ENCODE measurements at places on chromosomes 11 and 22.

DNA sequence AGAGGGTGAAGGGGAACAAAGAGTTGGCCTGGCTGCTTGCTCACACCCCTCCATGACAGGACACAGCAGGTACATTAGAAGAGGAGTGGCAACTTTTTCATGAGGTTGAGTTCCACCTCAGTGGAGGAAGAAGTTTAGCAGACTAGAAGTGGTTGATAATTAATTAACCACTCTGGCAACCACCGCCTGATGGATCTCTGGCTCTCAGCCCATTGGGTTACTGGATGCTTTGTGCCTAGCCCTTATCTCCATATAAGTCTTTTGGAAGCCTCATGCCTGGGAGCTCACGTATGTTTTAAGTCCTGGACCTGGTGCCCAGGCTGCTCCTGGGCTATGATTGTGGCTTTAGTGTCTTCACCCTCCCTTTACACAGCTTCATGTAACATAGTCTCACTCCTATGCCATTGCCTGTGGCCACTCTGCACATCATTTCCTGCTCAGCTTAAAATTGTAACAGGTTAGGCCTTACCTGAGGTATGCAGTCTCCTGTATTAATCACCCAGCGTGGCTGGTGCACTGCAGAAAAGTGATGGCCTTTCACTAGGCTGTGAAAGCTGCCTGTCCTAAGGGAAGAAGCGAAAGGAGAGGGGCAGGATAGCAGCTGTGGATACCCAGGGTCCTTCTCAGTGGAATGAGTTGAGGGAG lies 72.7 kb upstream of the CRTAM start:
- H3K4me1 ChIP-seq, result peaks cover 1% of the 10 kb centered on the region
- DNase-seq, result no peak
- no peaks in the 10 kb centered on the region for H3K27me3 ChIP-seq
- no peak overlapping the region for H3K4me3 ChIP-seq

DNA sequence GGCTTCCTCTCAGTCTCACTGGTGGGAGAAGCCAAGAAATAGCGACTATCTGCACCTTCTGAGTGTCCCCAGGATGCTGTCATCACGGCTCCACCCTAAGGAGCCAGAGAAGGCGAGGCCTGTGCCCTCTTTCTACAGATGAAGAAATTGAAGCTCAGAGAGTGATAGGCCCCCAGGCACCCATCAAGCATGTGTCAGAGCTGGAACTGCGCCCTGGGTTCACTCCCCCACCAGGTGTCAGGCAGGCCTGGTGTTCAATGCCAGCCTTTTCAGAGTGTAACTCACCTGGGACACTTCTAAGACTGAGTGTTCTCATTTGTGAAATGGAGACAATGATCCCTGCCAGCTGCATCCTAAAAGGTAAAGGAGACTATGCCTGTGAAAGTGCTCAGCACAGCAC lies 127.3 kb upstream of the SEZ6L start:
- no peaks in the 10 kb centered on the region for H3K27me3 ChIP-seq
- H3K36me3 ChIP-seq, result no peaks in the 10 kb centered on the region
- H3K27ac ChIP-seq, result no peak overlapping the region
- no peak for DNase-seq
- no peak overlapping the region for H3K4me3 ChIP-seq
- H3K4me1 ChIP-seq, result no peaks in the 10 kb centered on the region

DNA sequence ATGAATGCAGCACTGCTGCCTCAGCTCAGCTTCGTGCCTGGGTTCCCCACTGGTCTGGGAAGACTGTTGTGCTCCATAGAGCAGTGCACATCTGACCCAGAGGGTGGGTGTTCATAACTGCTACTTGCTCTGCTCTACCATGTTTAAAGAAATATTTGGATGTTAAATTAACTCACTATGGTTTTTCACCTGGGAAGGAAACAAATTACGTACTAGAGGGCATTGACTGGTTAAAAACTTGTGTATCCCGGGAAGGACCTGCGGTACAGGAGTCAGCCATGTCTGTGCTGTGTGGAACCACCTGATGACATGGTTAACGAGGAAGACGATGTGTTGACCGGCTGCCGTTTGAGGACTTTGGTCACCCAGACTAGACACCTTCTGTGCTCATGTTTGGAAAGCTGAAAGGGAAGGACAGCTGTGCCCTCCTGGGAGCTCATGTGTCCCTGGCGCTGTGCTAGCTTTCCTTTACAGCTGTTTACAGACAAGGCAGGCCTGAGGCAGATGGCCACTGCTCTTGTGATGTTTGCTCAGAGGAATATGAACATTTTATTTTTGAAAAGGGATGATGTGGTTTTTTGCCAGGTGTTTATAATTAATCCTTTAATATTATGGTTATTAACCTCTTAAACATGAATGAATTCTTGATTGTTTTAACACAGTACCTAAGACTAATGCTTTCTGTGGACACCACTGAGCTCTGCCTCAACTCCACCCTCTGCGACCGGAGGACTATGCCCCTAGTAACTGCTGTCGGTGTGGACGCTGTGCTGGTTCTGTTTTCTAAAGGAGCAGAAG lies 14.3 kb upstream of the AIFM3 start:
- H3K4me1 ChIP-seq, result peaks cover 14% of the 10 kb centered on the region
- H3K27me3 ChIP-seq, result peaks cover 11% of the 10 kb centered on the region
- H3K36me3 ChIP-seq, result peaks cover 29% of the 10 kb centered on the region
- H3K4me3 ChIP-seq, result no peak overlapping the region

- H3K4me3 ChIP-seq, result no peak overlapping the region
- H3K27me3 ChIP-seq, result no peaks in the 10 kb centered on the region
- no peak for DNase-seq
- H3K27ac ChIP-seq, result no peak overlapping the region
Measured at GRCh38 chr11:8056810-8057463, 24.1 kb upstream of the TUB start.

- no peaks in the 10 kb centered on the region for H3K36me3 ChIP-seq
- no peaks in the 10 kb centered on the region for H3K4me1 ChIP-seq
- H3K27ac ChIP-seq, result no peak overlapping the region
Measured at GRCh38 chr11:94295534-94295933, 8.8 kb upstream of the IZUMO1R start.

DNA sequence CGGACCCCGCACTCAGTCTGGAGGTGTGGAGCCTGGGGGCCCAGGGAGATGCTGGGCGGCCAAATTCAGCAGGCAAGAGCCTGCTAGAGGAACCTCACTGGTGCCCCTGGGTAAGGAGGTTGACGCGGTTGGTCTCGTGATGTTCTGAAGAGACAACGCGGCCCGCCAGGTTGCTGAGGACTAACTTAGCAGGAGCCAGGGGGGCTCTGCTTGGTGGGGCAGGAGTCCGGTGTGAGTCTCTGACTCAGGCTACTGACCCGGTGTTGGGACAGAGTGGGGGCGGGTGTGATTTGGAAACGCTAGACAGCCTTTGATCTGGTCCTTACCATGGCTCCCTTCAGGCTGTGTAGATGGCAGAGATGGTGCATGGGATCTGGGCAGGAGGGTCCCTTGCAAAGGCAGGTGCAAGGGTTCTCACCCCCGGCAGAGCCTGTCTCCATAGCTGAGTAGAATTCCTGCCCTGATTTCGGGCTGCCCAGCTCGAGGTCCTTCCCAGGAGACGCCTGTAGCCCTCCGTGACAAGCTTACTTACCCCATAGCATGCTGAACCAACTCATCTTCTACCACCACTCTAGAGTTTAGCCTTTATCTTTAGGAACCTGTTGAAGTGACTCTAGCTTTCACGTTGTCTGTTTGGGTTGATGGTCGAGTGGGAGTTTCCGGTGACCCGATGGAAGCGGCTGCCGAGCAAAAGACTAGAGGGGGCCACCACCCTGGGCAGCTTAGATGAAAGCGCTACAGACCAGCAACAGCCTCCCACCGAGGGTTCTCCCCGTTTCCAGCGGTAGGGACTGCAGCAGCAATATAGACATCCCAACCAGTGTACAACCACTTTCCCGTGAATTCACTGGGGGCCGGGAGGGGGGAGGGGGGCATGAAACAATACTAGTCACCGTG lies 38.4 kb downstream of the KCNC1 start:
- no peaks in the 10 kb centered on the region for H3K4me1 ChIP-seq
- no peaks in the 10 kb centered on the region for H3K36me3 ChIP-seq
- no peaks in the 10 kb centered on the region for H3K27me3 ChIP-seq
- H3K27ac ChIP-seq, result no peak overlapping the region

- H3K4me1 ChIP-seq, result no peaks in the 10 kb centered on the region
- no peaks in the 10 kb centered on the region for H3K36me3 ChIP-seq
- peaks cover 3% of the 10 kb centered on the region for H3K27me3 ChIP-seq
Measured at GRCh38 chr11:68998390-68998911, 14.6 kb downstream of the MRGPRF start.

GRCh38 chr11:42778193-42778592 lies 533.6 kb upstream of the API5 start:
- no peaks in the 10 kb centered on the region for H3K4me1 ChIP-seq
- no peak for DNase-seq
- H3K4me3 ChIP-seq, result no peak overlapping the region
- H3K27ac ChIP-seq, result no peak overlapping the region
- H3K36me3 ChIP-seq, result no peaks in the 10 kb centered on the region

- no peak overlapping the region for H3K27ac ChIP-seq
- DNase-seq, result no peak
- H3K4me3 ChIP-seq, result no peak overlapping the region
- no peaks in the 10 kb centered on the region for H3K27me3 ChIP-seq
Measured at GRCh38 chr11:79396001-79396400, 44.8 kb downstream of the TENM4 start.

GRCh38 chr11:63939397-63939891 lies 642 bp downstream of the NAA40 start:
- peaks cover 22% of the 10 kb centered on the region for H3K4me1 ChIP-seq
- H3K36me3 ChIP-seq, result peaks cover 1% of the 10 kb centered on the region
- peak overlapping the region; percentile 89 for H3K4me3 ChIP-seq
- DNase-seq, result no peak

GRCh38 chr11:112225753-112226061 lies 521 bp upstream of the PTS start:
- DNase-seq, result no peak
- peak overlapping the region; percentile 93 for H3K27ac ChIP-seq
- H3K27me3 ChIP-seq, result no peaks in the 10 kb centered on the region
- peaks cover 29% of the 10 kb centered on the region for H3K4me1 ChIP-seq
- H3K4me3 ChIP-seq, result peak overlapping the region; percentile 86
- H3K36me3 ChIP-seq, result peaks cover 22% of the 10 kb centered on the region

GRCh38 chr22:48428631-48429371 lies 1398.9 kb downstream of the BRD1 start:
- no peaks in the 10 kb centered on the region for H3K27me3 ChIP-seq
- no peak overlapping the region for H3K4me3 ChIP-seq
- DNase-seq, result no peak
- no peaks in the 10 kb centered on the region for H3K4me1 ChIP-seq

DNA sequence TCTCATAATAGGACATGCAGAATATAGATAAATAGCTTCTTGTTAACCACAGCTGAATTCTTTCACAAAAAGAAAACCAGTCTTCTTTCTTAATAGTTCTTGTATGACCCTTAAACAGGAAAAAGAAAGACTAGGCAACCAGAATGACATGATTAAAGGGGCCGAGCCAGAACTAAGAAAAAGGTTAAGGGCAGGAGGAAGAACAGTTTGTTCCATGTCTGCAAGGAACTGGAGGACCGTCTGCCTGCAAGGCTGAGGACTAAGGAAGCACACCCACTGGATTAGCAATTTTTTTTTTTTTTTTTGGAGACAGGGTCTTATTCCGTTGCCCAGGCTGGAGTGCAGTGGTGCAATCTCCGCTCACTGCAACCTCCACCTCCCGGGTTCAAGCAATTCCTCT lies 26.0 kb upstream of the TMPRSS5 start:
- peaks cover 4% of the 10 kb centered on the region for H3K4me1 ChIP-seq
- H3K27ac ChIP-seq, result no peak overlapping the region
- H3K4me3 ChIP-seq, result no peak overlapping the region
- peaks cover 22% of the 10 kb centered on the region for H3K36me3 ChIP-seq

DNA sequence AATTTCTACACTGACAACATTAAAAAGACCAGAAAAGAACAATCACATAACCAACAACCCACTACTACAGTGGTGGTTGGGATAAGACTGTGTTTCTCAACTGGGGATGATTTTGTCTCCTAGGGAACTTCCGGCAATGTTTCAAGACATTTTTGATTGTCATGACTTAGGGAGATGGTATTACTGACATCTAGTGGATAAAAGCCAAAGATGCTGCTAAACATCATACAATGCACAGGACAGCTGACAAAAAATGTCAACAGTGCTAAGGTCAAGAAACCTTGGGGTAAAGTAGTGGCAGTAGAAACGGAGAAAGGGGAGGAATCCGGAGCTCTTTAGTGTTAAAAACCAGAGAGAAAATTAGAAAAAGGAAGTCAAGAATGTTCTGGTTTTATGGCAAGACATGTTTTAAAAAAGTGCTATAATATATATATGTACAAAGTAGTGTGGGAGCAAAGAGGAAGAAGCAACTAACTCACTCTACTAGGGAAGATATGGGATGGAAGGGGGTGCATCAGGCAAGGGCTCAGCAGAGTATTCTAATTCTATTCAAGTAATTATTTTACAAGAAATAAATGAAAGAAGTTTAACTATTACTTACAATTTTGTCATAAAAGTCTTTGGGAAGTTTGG lies 37.2 kb downstream of the CKAP5 start:
- no peak overlapping the region for H3K27ac ChIP-seq
- peaks cover 43% of the 10 kb centered on the region for H3K36me3 ChIP-seq
- H3K27me3 ChIP-seq, result no peaks in the 10 kb centered on the region
- H3K4me3 ChIP-seq, result no peak overlapping the region
- H3K4me1 ChIP-seq, result peaks cover 7% of the 10 kb centered on the region

- no peak overlapping the region for H3K27ac ChIP-seq
- no peak overlapping the region for H3K4me3 ChIP-seq
- DNase-seq, result no peak
- no peaks in the 10 kb centered on the region for H3K27me3 ChIP-seq
- peaks cover 8% of the 10 kb centered on the region for H3K36me3 ChIP-seq
Measured at GRCh38 chr11:431921-432320, 9.9 kb downstream of the ANO9 start.

GRCh38 chr11:31834237-31834636 lies 23.1 kb upstream of the PAX6 start:
- no peak for DNase-seq
- H3K4me1 ChIP-seq, result no peaks in the 10 kb centered on the region
- no peak overlapping the region for H3K27ac ChIP-seq
- H3K27me3 ChIP-seq, result peaks cover 30% of the 10 kb centered on the region
- H3K4me3 ChIP-seq, result no peak overlapping the region

- H3K27me3 ChIP-seq, result peaks cover 1% of the 10 kb centered on the region
- H3K4me3 ChIP-seq, result no peak overlapping the region
- DNase-seq, result no peak
- H3K36me3 ChIP-seq, result no peaks in the 10 kb centered on the region
- H3K4me1 ChIP-seq, result peaks cover 5% of the 10 kb centered on the region
Measured at GRCh38 chr11:8055836-8056526, 25.0 kb upstream of the TUB start.

DNA sequence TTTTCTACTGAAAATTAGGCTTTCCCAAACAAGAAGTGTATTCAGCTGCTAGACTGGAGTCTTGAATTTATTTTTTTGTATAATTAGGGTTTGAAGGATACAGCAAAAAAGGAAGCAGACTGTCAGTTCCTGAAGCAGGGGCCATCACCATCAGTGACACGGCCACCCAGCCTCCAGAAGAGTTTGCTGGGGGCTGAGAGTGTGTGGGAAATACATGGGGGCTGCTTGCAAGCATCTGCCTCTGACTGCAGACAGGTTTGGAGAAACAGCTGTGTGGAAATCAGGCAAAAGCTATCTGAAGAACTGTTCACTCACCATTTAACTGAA lies 23.0 kb downstream of the FZD4 start:
- H3K4me1 ChIP-seq, result peaks cover 1% of the 10 kb centered on the region
- H3K27ac ChIP-seq, result no peak overlapping the region
- H3K36me3 ChIP-seq, result no peaks in the 10 kb centered on the region
- H3K4me3 ChIP-seq, result no peak overlapping the region
